Daoy (cell line): ENCODE measurements at places on chromosomes 13 and 19.

DNA sequence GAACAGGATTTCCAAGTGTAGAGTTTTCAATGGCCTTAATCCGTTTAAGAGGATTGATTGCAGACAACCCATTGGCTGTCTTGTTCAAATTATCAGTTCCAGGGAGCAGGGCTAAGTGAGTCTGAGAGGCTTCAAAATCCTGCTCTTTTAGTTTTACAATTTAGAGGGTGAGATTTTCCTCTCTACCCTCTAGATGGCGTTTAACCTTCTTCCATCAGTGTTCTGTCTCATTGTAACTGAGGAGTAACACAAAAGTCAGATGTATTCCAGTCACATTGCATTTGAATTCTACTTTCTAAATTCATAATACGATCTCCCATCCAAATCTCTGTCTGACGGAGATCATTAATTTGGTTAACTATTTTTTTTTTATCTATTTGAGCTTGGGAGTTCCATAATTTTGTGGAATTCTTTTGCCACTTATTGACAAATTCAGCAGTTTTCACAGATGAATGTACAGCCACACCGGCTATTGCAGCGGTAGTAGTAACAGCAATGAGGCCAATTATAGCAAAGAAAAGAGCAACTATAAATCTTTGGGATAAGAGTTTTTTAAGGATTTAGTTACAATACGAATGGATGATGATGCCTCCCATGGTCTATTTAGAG lies 7.8 kb upstream of the C19orf84 start:
- no peak for DNase-seq

DNA sequence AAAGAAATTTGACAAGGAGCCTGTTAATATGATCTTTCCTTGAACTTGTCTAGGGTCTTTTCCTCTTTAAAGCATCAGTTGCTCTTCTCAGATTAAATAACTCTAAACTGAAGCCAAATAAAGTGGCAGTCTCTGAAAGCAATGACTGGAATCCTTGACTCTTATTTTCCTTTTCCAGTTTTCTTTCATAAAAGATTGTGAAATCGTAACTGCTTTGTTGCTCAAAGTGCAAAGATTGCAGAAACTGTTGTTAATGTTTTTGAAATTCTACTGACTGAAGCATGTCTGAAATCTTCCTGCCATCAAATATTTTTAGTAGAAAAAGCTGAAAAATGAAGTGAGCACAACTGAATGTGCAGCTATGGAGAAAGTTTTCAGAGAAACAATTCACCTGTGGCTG lies 1.9 kb downstream of the NHLRC3 start:
- DNase-seq: no peak

- no peak for DNase-seq
Observed at GRCh38 chr13:20053891-20054290, 95.4 kb downstream of the ZMYM2 start.

DNA sequence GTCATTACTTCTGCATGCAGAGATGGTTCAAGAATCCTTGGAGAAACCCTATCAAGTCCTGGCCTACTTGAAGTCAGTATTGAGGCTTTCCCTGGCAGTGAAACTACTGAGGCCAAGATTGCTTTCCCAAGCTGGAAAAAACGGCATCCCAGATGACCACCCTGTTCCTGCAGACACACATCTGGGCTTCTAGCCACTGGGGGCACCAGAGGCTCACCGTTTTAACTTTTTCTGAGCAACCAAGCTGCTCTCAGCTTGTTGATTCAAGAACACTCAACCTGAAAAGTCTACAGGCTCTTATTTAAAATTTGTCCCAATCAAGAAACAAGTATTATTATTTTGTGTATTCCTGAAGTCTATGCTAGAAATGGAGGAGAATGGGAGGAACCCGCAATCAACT lies 66.6 kb downstream of the SPRYD7 start:
- DNase-seq: peak; percentile 11

DNA sequence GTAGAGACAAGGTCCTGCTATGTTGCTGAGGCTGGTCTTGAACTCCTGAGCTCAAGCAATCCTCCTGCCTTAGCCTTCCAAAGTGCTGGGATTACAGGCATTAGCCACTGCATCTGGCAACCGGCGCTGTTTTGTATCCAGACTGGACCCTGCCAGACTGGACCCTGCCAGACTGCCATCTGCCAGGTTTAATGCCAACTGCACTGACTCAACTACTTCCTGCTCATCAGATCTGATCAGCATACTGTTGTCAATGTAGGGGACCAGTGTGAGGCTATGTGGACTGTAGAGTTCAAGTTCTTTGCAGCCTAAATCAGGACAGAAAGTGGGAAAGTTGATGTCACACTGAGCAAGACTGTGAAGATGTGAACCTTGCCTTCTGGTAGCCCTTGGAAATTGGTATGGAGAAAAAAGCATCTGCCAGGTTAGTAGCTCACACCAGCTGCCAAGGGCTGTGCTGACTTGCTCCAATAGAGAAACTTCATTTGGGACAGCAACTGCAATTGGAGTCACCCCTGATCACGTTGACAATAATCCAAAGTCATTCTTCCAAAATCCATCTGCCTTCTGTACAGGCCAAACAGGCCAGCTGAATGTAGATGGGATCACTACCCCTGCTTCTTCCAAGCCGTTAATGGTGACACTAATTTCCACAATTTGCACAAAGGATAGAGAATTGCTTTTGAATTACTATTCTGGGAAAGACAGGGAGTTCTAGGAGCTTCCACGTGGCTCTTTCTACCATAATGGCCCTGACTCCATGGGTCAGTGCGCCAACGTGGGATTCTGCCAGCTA lies 36.8 kb upstream of the ATP1A3 start:
- DNase-seq: no peak

GRCh38 chr19:41218615-41219507 lies at the start of gene AXL:
Gene AXL (plus strand): TSS chr19:41219223. CDS start chr19:41219393, 170 bp downstream.
- peak; percentile 73 for DNase-seq

DNA sequence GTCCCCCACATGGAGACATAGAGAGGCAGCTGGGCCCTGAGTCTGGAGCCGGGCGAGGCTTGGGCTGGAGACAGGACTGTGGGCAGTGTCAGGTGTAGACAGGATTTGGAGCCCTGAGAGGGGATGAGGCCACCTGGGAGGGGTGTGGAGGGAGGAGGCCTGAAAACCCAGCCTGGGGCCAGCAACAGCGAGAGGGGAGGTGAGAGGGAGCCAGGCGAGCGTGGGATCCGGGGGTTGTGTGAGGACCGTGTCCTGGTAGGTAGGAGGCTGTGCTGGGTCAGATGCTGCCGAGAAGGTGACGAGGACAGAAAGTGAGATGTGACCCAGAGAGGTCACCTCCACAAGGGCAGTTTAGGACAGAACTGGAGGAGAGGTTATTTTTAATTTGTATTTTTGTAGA lies 7.4 kb downstream of the MPND start:
- no peak for DNase-seq

DNA sequence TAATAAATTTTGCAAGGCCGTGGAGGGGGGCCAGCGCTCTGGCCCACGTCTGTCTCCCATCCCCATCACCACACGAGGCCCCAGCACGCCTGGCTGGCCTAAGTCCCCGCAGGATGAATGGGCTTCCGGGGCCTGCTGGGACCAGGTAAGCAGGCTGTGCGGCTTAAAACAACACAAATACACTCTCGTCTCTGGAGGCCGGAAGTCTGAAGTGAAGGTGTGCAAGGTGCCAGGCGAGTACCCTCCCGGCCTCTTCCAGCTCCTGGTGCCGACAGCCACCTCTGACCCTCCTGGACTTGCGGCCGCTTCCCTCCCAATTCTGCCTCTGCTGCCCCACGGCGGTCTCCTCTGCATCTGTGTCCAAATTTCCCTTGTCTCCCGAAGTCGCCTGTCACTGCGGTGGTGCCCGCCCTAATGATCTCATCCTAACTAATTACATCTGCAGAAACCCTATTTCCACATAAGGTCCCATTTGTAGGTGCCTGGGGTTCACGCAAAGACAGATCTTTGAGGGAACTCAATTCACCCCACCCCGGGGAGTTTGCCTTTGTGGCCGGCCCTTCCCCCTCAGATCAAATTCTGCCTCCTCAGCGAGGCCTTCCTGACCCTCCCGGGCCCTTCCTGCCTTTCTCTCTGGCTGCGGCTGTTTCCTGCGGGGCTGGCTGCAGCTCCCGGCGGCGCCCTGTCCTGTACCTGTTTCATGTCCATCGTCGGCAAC lies 8.1 kb upstream of the PTBP1 start:
- DNase-seq: peak; percentile 29

DNA sequence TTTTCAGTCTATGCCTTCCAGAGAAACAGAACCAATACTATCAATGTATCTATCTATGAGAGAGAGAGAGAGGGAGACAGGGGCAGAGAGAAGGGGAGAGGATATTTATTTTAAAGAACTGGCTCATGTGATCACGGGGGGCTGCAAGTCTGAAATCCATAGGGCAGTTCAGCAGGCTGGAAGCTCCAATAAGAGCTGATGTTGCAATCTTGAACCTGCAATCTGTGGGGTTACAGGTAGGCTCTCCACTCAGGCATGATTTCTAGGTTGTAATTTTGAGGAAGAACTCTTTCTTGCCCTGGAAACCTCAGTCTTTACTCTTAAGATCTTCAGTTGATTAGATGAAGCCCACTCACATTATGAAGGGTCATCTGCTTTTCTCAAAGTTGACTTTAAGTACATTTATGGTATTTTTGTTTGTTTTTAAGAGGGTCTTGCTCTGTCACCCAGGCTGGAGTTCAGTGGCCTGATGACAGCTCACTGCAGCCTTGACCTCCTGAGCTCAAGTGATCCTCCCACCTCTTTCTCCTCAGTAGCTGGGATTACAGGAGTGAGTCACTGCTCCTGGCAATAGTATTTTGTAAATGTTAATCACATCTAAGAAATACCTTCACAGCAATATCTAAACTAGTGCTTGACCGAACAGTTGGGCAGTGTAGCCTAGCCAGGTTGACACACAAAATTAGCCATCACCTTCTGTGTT lies 376.4 kb downstream of the FGF9 start:
- DNase-seq: peak; percentile 58

- DNase-seq: no peak
Observed at GRCh38 chr19:30160426-30160825, 211.8 kb upstream of the ZNF536 start.

DNA sequence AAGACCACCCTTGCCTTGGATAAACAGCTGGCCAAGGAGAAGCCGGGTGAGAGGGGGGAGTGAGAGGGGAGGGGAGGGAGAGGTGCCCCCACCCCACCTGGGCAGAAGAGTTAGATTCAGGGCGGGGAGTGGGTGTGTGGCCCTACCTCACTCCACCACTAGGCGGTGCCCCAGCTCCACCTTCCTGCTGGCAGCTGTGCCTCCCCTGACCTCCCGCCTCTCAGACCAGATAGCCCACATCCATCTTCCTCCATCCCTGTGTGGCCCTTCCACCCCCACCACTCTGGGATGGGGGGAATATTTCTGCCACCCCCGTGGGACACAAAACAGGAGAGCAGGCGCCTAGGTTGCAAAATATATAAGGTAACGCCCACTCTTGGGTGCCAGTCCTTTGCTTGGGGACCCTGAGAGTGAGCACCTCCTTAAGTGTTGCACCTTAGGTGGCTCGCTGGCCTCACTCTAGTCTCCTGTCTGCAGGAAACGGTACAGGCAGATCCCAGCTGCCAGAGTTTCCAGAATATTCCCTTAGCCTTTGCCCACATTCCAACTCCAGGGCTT lies 13.8 kb upstream of the EHD2 start:
- peak; percentile 56 for DNase-seq

DNA sequence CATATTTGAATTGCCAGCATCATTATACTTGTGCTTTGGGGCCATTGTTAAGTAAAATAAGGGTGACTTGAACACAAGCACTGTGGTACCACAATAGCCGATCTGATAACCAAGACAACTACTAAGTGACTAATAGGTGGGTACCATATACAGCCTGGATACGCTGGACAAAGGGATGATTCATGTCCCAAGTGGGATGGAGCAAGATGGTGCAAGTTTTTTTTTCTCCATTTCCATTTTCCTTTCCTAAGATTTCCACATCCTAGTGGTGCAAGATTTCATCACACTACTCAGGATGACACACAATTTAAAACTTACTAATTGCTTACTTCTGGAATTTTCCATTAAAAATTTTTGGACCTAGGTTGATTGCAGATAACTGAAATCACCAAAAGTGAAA lies 15.1 kb downstream of the BRCA2 start:
- no peak for DNase-seq

DNA sequence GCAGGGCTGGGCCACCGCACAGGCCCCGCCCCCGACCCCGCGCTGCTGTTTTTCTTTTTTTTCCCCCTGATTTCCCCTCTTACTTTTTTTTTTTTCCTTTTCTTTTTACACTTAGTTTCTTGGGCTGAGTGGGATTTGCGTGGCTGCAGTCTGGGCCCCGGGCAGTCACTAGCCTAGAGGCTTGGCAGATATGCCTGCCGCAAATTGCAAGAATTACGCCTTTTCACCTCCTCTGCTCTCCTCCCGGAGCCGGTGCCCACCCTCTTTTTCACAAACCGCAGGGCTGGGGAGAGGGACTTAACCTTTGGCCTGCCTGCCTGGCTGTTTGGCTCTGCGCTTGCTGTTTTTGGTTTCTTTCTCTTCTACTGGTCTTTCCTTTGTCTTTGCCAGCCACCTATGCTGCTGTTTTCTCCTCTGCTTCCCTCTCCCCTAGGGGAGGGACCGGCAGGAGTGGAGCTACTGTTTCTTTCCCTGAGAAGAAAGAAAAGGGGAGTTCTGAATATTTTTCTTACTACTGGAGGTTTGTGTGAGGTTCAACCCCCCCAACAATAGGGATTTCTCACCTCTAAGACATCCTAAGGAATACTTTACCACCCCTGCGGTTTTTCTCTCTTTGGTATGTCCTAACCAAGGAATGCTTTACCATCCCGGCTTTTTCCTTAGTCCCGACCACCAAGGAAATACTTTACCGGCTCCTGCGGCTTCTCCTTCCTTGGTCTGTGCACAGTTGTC lies 11.0 kb downstream of the ZNF552 start:
- DNase-seq: peak; percentile 71

GRCh38 chr13:71477735-71478134 lies 389.3 kb downstream of the DACH1 start:
- DNase-seq: no peak

DNA sequence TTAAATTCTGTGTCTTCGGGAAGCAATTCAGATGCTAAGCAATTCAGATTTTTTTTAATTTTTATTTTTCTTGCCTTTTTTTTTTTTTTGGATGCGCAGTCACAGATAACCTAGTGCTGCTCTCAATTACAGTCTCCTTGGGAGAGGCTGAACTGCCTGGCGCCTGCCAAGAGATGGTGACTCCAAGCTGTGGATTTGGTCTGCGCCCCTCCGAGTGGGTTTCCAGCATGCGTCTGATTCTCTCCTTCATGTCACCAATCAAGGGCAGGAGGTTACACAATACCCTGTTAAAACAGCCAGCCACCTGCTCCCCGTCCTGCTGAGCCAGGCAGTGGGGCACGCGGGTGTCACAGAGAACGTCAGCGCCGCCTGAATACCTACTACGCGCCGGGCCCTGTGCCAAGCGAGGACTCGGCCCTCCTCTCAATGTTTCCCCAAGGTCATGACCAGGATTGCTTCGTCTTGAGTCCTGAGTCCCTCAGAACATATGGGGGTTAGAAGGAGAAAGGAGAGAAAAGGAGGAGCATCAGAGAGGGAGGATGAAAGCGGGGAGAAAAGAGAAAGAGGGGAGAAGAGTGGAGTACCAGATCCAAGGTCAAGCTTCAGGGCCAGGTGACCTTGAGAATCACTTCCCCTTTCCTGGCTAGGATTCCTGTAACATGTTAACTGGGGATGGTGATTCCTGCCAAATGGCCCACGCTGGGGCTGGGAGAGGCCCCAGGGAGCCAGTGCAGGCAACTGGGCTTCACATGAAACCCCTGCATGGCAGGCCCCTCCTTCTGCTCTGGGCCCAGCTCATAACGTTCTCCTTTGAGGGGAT lies 213.6 kb downstream of the URI1 start:
- DNase-seq: no peak
